ENCODE measurements at places on chromosomes 5 and 9. TPM values are rescaled to one million over a fixed set of nuclear protein-coding genes. Genes with fewer than 3 reads are reported as not detected.
A peak's percentile ranks its signal among the peaks of the same experiment; 100 is the strongest.

GRCh38 chr9:136655536-136656182 lies 7.1 kb upstream of the EGFL7 start:
- DNase-seq: peak; percentile 24

DNA sequence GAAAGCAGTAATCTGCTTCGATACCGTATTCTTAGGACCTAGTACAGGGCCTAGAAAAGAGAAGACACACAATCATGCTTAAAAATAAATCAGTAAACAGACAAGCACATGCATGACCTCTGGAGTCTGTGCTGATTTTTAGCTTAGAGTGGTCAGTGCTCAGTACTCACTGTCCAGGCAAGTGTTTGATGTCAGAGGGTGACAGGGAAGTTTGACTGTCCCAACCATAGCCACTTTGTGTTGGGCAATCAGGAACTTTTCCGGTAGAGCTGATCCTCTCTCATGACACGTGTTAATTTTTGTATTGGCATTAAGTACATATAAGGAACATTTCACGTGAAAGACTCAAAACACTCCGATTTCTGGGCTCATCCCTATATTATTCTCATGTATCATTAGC lies 464.7 kb upstream of the KLF4 start:
- DNase-seq: no peak

DNA sequence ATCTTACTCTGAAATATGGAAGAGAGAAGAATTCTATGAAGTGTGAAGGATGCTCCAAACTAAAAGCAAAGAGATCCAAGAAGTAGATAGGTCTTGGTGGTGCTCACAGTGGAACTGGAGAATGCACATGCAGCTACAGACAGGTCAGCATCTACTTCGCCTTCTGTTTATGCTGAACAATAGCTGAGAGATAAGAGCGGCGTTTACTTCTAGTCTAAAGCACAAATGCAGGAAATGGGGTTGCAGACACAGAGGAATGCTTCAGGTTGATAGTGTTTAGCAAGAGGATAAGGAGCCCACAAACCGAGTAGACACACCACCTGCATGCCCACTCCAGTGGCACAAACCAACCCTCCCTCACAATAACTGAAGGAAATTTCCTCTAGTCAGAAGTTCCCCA lies 180.0 kb upstream of the RGMB start:
- DNase-seq: no peak

DNA sequence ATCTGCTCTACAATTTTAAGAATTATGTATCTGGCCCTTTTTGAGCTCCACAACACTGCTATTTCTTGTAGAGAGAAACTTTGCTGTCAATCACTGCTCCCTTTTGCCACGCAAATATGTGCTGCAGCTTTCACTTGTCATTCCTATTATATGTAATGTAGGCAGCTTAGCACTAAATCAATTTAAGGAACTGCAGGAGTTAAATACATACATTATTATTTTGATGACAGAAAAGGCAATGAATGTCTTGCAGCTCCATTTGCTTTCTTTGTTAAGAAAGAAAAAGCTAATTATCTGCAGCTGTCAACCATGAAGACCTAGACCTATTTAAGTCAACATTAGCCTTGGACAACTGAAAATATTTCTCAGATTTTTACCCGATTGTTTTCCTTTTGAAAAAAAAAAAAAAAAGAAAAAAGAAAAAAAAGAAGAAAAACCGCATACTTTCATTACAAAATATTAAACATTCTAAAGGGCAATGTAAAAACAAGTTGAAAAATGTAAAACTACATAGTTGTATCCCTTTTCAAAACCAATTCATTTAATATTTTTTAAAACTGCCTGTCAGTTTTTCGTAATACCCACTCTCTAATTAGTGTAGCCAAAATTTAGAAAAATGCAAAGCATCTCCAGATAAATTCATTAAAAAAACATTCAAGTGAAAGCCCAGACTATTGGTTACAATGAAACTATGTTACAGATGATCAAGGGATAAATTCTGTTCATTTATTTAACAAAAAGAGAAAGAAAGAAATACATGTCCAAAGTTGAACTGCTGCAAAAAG lies 57.2 kb downstream of the RFX3 start:
- DNase-seq: no peak

GRCh38 chr5:36606036-36606427 lies 374 bp upstream of the SLC1A3 start:
- no peak for DNase-seq

DNA sequence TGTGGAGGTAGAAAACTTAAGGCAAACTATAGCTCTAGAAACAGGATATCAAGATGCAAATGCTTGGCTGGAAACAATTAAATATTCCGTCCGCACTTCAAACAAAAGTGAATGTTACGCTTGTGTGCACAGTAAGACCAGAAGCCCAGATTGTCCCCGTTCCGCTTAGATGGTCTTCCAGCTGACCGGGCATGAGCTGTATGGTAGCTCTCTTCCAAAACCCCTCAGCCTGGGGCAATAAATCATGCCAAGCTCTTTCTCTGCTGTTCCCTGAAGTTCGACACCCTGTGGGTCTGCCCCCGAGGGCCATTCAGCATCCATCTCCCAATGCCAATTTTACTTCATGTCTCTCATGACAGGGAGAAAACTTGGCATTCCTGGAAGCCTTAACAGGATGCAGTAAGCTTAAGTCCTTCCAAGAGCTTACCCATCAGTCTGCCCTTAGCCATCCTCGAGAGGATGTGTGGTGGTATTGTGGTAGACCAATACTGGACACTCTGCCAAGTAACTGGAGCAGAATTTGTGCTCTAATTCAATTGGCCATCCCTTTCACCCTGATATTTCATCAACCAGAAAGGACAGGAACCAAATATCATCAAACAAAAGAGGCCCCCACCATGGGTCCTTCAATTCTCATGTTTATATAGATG lies 70.7 kb upstream of the RANBP6 start:
- DNase-seq: no peak

The TLX3 gene
- not detected for total RNA-seq

The SLC6A18 gene
- not detected for total RNA-seq

- no peak for DNase-seq
Measured at GRCh38 chr9:21027295-21027694, 4.1 kb downstream of the HACD4 start.
